ENCODE measurements at places on chromosomes 16 and 17. TPM values are rescaled to one million over a fixed set of nuclear protein-coding genes. Genes with fewer than 3 reads are reported as not detected.

GRCh38 chr16:77335652-77336234, 99.1 kb downstream of the ADAMTS18 start:
- no peak for DNase-seq

DNA sequence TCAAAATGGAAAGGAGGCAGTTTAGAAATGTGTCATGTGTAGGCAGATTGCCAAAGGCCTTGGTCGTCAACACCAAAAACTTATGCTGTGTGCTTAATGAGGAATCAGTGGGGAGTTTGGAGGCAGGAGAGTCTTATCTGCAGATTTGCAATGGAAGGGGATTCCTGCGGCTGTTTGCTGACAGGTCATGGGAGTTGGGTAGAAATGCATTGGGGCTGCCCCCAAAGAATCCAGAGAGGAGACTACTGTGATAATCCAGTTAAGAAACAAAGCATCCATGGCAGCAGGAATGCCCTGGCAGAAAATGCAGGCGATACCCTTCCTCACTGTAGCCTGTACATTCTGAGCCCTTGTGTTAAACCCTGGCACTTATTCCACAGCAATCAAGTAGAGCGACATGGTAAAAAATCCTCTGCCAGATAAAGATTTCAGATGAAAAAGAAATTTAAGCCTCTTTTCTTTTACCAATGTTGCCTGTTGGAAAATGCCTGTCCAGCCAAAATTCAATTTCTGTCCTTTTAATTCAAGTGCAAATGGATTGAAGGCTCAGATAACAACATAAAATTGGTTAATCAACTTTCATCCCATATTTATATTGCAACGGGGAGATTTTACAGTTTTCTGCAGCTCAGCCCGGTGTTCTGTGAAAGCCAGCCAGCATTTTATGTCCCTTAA, 491.0 kb upstream of the CDH5 start:
- no peak for DNase-seq

DNA sequence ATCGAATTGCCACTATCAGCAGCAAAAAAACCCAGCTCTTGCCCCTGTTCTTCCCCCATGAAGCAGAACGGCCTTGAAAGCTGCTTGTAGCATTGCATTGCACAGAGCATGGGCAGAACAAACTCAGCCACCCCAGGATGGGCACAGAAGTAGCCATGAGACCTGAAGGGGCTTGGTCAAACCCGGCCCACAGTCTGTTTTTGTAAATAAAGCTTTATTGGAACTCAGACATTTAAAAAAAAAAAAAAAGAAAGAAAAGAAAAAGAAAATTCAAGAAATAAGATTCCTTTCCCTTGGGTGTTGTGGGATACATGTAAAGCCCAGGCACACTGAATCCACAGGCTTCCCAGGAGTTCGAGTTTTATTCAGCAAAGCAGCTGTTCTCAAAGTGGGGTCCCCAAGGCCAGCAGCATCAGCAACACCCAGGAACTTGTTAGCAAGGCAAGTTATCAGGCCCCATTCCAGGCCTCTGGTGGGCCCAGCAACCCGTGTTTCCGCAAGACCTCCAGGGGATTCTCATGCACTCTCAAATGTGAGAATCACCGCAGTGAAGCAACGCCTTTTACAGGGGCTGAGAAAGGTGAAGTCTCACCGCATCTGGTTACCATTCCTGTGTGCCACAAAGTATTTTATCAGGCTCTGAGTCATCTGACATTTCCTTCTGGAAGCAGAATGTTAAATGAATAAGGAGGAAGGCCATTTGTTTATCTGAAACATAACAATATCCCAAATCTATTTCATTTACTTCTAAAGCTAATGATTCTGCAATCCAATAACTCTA, 108.2 kb downstream of the SLC39A11 start:
- DNase-seq, result no peak

- no peak for DNase-seq
These were observed 16.9 kb downstream of the KNOP1 start for GRCh38 chr16:19701091-19701490.

GRCh38 chr16:18969050-18969854, 14.5 kb upstream of the TMC7 start:
- DNase-seq, result peak; percentile 83

The CCDC200 gene
- not detected for total RNA-seq
